Left ventricle myocardium superior (tissue), 1 donor: ENCODE measurements at places on chromosomes 7 and 10. TPM values are rescaled to one million over a fixed set of nuclear protein-coding genes. Genes with fewer than 3 reads are reported as not detected.

LIPF gene
- not detected for total RNA-seq

ATOH7 gene
- not detected for total RNA-seq

ATP5MK gene
- total RNA-seq = 1,234 TPM

ZNF680 gene
- 21.8 TPM for total RNA-seq

NFE2L3 gene
- 0.94 TPM for total RNA-seq
